CD4-positive, alpha-beta T cell treated with Interleukin-6 at 100 ng/mL for 8 hours (primary cell): ENCODE measurements at places on chromosomes 2 and 18.

- no peak for DNase-seq
These were observed 27.0 kb upstream of the TWIST2 start for GRCh38 chr2:238820916-238821315.

GRCh38 chr18:13206301-13206700, 12.3 kb upstream of the LDLRAD4 start:
- no peak for DNase-seq

DNA sequence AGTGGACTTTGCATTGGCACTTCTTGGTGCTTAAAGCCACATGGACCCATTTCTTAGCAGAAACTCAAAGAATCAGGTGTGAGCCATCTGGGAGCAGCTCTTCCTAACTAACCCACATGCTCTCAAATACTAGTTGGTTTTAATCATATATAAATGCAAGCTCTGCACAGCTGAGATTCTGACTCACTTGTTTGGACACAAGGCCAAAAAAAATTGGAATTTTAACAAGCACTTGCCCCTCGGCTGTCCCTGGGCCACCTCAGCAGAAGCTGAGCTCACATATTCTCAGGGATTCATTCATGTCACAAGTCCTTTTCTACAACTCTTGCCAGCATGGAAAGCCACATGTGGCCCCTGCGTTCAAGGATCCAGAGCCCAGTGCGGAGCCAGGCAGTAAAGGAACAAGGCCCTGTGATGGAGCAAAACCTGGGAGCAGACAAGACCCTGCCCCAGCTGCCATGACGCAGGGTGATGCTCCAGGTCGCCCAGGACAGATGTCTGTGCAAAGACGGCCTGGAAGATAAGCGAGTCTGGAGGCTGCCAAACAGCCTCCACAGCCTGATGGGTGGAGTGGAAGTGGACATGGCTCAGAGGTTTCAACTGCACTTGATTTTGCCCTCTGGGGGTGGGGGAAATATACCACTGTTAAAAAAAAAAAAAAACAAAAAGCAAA, 266.5 kb downstream of the EIPR1 start:
- no peak for DNase-seq

GRCh38 chr2:221389421-221389820, 182.7 kb downstream of the EPHA4 start:
- DNase-seq, result no peak

DNA sequence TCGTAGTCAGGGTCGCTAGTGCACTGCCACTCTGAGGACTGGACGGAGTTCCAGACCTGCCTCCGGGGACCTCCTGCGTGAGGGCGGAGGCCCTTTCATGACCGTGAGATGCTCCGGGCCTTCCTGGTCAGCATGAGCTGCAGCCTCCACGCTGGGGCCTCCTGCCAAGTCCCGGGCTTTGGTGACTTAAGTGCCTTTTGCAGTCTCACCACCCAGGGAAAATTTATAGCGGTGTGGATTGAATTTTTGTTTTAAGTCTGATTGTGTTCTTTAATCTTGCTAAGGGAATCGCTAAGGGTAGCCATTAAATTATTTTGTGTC, 33.6 kb downstream of the CHRNA1 start:
- DNase-seq, result no peak

- peak; percentile 54 for DNase-seq
These were observed 16.6 kb downstream of the INPP5D start for GRCh38 chr2:233076749-233077148.

DNA sequence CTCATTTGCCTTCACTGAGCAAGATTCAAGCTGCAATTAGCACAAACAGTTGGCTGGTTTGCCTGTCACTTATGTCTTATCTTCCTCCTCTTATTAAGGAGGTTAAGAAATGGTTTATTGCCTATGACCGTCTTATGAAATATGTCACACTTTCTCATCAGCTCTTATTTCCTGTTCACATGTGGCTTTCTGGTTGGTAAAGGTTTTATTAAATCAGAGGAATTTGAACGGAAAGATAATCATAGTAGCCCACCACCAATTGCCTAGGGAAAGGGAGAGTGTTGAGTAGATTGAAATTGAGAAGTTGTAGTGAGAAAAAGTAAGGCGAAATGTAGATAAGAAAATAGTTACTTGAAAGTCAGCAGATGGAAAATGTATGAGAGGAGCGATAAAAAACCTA, 4.2 kb upstream of the IL1R1 start:
- no peak for DNase-seq

GRCh38 chr2:106054321-106054720, 139.8 kb downstream of the UXS1 start:
- no peak for DNase-seq

DNA sequence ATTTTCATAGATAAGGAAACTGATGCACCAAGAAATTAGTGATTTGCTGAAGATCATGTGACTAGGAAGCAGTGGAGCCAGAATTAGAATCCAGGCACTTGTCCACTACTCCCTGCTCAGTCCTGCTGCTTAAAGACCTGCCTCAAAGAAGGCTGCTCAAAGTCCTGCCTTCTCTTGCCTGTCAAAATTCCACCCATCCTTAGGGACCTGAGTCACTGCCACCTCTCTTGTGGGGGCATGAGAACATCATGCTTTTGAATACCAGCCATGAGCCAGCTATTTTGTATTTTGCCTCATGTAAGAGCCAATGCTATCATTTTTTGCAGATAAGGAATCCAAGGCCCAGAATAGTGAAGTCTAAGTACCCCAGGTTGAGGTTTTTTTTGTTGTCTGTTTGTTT, 47.1 kb downstream of the DDX1 start:
- no peak for DNase-seq

DNA sequence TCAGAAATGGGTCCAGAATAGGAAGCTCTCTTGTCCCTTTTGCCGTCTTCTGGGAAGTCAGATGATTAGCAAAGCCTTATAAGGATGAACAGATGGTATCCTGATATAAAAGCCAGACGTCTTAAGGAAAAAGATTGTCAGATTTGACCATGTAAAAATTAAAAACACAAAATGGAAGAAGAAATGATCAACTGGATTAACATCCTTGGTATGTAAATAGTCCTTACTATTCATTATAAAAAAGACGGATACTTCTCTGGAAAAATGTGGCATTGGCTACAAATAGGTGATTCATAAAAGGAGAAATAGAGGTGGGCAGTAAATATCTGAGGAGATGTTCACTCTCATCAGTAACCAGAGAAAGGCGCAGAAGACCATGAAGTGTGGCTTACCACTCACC, 33.7 kb upstream of the SCLY start:
- DNase-seq, result no peak

DNA sequence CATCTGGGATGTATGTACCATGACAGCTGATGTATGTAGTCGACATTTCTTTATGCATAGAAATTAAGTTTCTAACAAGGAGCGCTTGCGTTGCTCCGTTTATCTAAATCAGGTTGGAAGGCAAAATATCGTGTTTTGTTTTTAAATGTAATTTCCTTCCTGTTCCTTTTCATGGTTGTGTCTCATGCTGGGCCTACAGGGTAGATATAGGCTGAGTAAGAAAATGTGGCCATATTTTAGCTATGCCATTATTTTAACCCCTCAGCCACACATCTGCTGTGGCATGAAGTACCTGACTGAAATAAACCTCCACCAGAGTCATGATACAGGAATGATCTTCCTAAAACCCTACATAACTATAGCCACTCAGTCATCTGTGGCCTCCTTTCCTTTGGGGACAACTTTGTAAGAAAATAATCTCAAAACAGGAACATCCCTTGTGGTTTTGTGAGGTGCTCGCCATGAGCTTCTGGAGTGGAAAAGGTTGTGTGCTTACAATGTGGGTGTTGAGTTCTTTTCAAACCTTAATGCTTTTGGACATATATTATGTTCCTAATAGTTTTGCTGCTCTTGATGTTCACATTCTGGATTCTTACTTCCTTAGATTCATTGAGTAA, 214.3 kb downstream of the FAM210A start:
- no peak for DNase-seq

- peak; percentile 44 for DNase-seq
These were observed 1.2 kb downstream of the DLX1 start for GRCh38 chr2:172086241-172087206.

DNA sequence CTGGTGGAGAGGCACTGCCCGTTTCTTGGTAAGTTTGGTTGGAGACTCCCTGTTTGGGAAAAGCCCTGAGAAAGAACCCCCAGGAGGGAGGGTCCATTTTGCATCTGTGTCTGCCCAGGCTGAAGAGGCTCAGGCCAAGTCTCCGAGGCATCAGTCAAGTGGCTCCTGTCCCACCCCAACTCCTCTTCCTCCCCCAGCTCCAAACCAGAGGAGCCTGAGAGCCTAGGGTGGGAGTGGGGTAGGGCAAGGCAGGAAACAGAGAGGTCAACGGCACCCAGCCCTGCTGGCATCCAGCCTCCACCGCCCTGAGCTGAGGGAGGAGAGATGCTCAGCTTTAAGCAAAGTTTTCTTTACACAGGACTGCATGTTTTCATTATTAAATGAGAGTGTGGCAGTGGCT, 38.2 kb downstream of the CYP27C1 start:
- no peak for DNase-seq

- no peak for DNase-seq
These were observed 18.6 kb downstream of the ADNP2 start for GRCh38 chr18:80127635-80128034.

- peak; percentile 42 for DNase-seq
These were observed 63.0 kb downstream of the TANK start for GRCh38 chr2:161223139-161223732.

DNA sequence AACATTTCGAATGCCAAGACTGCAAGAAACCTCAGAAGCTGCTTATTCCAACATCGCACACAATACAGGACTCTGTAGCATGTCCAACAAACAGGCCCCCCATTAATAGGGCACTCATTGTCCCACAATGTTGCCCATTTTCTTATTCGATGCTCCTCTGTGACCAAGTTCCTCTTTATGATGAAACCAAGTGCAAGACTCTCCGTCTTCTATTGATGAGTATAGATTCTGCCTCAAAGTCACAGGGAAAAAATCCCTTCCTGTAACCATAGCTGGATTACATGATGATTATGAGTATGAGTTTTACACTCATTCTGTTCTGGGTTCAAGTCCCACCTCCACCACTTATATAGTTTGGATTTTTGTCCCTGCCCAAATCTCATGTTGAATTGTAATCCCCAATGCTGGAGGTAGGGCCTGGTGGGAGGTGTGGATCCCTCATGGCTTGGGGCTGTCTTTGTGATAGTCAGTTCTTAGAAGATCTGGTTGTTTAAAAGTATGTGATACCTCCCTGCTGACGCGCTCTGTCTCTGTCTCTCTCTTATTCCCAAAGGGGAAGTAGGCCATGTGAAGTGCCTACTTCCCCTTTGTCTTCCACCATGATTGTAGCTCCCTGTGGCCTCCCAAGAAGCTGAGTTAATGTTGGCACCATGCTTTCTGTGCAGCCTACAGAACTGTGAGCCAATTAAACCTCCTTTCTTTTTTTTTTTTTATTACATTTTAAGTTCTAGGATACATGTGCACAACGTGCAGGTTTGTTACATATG, 148.7 kb downstream of the OSR1 start:
- DNase-seq, result no peak

DNA sequence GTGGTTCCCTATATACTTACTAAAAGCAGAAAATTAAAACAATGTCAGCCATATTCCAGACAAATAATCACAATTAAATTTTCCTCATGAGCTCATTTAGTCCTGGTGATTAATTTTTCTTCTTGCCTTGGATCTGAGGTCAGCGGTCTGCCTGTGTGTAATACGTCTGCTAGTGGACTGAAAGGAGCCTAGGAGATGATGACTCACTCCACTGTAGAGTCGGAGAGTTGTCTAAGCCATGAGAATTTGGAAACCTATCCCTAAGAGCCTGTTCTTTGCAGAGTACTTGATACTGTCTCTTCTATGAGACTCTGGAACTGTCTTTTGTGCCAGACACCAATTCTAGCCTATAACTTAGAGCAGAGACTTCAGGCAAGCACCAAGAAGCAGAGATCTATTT, 94.2 kb upstream of the RAB27B start:
- no peak for DNase-seq

GRCh38 chr2:586641-587076, 90.5 kb downstream of the TMEM18 start:
- DNase-seq, result no peak

DNA sequence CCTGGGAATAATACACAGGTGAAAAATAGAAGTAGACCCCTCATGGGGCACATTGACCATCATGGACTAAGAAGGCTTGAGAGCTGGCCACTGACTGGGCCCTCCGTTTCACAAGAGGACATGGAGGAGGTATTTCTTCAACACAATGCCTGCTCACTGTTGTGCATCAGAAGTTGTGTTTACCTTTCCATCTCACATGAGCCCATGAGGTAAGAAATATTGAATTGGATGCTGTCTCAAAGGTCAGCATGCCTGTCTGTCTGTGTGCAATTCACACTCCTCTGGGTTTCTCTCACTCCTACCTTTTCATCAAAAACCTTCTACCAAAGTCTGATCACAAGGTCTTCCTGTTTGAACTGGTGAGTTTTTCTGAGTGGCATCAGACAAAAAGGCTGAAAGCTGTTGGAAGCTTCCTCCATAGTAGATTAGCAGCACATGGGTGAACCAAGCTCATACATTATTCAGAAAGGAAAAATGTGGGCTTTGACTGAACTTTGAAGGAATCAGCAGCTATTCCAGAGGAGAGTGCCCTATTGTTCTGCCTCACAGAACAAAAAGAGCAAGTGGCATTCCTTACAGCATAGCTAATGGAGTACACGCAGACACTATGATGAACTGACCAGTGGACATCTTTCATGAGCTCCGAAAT, 143.2 kb upstream of the RND3 start:
- DNase-seq, result no peak

DNA sequence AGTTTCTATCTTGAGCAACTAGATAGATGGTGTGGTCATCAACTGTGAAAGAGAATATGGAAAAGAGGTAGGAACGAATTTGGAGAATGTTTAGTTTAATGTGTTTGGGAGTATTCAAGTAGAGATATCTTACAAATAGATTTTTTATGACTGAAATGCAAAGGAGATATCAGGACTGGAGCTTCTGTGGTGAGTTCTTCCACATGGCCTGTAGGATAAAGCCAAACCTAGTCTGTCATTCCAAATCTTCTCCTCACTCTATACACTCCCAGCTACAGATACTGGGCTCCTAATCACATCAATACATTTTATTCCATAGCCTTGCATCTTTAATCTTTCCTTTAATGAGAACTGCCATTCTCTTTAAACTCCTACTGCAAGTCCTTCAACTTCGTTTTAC, 194.3 kb downstream of the FIGN start:
- DNase-seq, result no peak

DNA sequence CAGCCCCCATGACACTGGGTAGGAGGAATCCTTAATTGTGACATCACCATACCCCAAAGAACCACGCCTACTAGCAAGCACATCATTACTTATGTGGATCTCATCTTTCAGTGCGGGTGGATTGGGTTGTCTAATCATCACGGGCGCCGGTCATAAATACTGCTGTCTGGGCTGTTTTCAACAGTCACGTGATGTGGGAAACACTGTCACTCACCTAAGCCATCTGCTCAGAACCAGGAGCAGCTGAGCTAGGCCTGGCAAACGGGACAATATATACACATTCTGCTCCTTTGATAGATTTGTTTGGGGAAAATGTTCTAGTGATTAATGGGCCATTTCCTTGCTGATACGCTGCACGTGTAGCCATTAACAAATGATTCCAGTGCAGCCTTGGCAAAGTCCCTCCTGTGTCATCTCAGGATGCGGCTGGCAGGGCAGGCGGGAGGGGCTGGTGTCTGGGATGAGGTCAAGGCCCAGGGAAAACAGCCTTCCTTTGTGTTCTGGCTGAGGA, 145.9 kb upstream of the COPS8 start:
- no peak for DNase-seq
